ENCODE measurements at places on chromosomes 7 and 10. TPM values are rescaled to one million over a fixed set of nuclear protein-coding genes. Genes with fewer than 3 reads are reported as not detected.

GRCh38 chr10:96082748-96083147, 39.4 kb downstream of the CCNJ start:
- no peaks in the 10 kb centered on the region for H3K36me3 ChIP-seq
- H3K4me1 ChIP-seq, result no peaks in the 10 kb centered on the region
- H3K4me3 ChIP-seq, result no peak overlapping the region
- no peak overlapping the region for H3K27ac ChIP-seq
- no peak for DNase-seq
- no peaks in the 10 kb centered on the region for H3K27me3 ChIP-seq

Gene TRPV5
- total RNA-seq, result 1.4 TPM

- peaks cover 7% of the 10 kb centered on the region for H3K27me3 ChIP-seq
- DNase-seq, result peak; percentile 77
- no peaks in the 10 kb centered on the region for H3K36me3 ChIP-seq
- no peak overlapping the region for H3K4me3 ChIP-seq
- peaks cover 20% of the 10 kb centered on the region for H3K4me1 ChIP-seq
Measured at GRCh38 chr7:151012911-151013347, 11.4 kb downstream of the ATG9B start.

Gene DBF4
- total RNA-seq, result 8.8 TPM

DNA sequence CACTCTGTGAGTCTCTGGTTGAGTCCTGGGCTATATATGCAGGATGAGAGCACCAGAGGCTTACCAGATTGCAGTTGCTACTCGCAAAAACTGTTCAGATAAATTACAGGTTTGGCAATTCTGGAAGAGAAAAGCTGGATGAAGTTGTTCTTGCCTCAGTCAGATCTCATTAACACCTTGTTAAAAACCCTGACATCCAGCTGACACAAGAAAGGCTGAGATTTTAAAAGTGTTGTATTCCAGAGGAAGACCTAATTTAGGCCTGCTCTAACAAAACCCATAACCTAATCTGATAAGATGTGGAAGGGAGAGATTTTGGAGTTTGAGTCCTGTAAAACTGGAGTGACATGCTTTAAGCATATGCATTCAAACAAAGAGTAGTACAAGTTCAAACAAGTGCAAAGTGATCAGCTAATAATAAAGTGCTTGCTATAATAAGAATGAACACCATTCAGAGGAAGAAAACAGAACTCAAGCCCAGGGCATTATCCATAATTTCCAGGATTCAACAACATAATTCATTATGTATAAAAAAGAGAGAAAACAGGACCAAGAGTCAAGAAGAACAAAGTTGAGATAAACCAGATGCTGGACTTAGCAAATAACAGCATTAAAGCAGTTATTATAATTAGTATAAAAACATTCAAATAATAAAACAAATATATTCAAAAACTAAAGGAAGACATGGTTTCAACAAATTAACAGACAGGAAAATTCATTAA, 135.5 kb downstream of the CD36 start:
- DNase-seq, result no peak
- no peak overlapping the region for H3K27ac ChIP-seq
- no peak overlapping the region for H3K4me3 ChIP-seq

DNA sequence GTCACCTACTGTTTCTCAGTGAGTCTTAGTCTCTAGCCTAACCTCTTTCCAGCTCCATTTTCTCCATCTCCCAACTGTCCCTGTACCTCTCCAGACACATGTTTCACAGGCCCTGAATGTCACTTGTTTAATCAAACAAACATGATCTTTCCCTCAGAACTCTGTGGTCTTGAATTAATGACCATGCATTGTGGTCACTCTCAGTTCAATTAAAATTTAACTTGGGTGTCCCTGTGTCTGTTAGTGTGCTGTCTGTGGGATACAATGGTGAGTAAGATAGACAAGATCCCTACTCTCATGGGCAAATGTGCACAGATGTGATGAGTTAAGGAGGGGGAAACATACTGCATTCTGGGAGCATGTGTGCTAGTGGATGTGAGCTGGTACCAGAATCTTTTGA, 65.0 kb downstream of the RBM33 start:
- H3K4me3 ChIP-seq, result no peak overlapping the region
- H3K4me1 ChIP-seq, result peaks cover 15% of the 10 kb centered on the region
- no peaks in the 10 kb centered on the region for H3K27me3 ChIP-seq

- DNase-seq, result peak; percentile 61
- H3K4me1 ChIP-seq, result no peaks in the 10 kb centered on the region
- H3K4me3 ChIP-seq, result no peak overlapping the region
- no peak overlapping the region for H3K27ac ChIP-seq
Measured at GRCh38 chr10:23693501-23693901, 254.6 kb downstream of the OTUD1 start.

Gene HPSE2
- total RNA-seq, result 3.0 TPM

Gene SPDYE9
- total RNA-seq, result not detected

DNA sequence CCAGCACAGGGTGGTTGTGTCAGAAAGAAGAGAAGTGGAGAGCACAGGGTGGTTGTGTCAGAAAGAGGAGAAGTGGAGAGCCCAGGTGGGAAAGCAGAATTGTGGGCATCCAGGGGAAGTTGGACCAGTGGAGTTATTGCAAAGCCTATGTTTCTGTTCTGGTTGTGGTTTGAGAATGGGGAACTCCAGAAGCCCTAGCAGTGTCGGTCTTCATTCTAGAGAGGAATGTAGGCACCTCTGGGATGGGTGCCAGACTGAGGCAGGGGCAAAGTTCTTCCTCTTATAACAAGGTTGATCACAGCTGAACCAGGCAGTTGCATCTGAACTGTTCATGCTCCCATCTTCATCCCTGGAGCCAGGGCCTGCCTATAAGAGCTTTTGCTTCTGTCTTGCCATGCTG, 954 bp downstream of the FSCN3 start:
- H3K4me3 ChIP-seq, result no peak overlapping the region
- no peak for DNase-seq
- H3K27me3 ChIP-seq, result no peaks in the 10 kb centered on the region
- H3K36me3 ChIP-seq, result peaks cover 14% of the 10 kb centered on the region
- H3K27ac ChIP-seq, result no peak overlapping the region
- H3K4me1 ChIP-seq, result peaks cover 1% of the 10 kb centered on the region

Gene CAMK2B
- total RNA-seq, result 1.1 TPM

DNA sequence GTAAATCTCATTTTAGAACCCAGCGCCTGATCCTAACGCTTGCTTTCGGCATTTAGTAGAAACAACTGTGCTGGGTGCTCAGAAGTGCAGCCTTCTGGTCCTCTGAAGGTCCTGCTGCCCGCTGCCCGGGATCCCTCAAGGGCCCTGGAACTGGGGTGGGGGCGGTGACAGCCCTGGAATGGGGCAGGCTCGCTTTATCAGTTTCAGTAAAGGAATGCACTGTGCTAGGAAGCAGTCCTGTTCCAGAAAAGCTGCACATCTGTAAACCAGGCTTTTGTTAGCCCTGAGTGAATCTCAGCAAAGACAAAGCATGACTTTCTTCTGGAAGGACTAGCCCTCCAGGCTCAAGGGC, 254.6 kb downstream of the TNS3 start:
- H3K36me3 ChIP-seq, result no peaks in the 10 kb centered on the region
- H3K4me1 ChIP-seq, result no peaks in the 10 kb centered on the region
- H3K27ac ChIP-seq, result peak overlapping the region; percentile 88
- no peak for DNase-seq

Gene DENND2A
- total RNA-seq, result 18.0 TPM

DNA sequence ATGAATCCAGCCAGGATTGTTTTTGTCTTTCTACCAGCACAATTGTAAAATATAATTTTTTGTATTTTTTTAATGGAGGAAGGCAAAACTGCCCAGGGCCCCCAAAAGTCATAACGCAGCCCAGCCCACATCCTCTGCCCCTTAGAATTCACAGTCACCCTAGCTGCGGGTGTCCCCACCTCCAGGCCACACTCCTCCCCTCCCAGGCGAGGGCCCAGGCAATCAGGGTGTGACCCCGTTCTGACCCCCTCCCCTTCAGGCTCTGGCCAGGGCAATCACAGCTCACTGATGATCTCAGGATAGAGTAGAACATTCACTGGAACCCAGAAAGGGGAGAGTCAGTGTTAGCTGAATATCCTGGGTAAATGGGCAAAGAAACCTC, 92.0 kb upstream of the MACROH2A2 start:
- no peak overlapping the region for H3K4me3 ChIP-seq
- no peaks in the 10 kb centered on the region for H3K36me3 ChIP-seq
- no peaks in the 10 kb centered on the region for H3K4me1 ChIP-seq

Gene CDK1
- total RNA-seq, result 3.3 TPM

GRCh38 chr10:29838539-29838938, 203.8 kb upstream of the SVIL start:
- H3K27ac ChIP-seq, result no peak overlapping the region
- DNase-seq, result peak; percentile 25
- H3K27me3 ChIP-seq, result no peaks in the 10 kb centered on the region
- no peak overlapping the region for H3K4me3 ChIP-seq
- H3K4me1 ChIP-seq, result peaks cover 20% of the 10 kb centered on the region

All from kidney (tissue), 22 donors.